Activated naive CD4-positive, alpha-beta T cell treated with anti-CD3 and anti-CD28 coated beads, Interleukin-2, amount 50 U/mL, for 16 hours (primary cell): ENCODE measurements at places on chromosomes 7 and 10.
A peak's percentile ranks its signal among the peaks of the same experiment; 100 is the strongest.

GRCh38 chr7:79984210-79984609 is 150.4 kb upstream of the GNAI1 start:
- no peak for DNase-seq

DNA sequence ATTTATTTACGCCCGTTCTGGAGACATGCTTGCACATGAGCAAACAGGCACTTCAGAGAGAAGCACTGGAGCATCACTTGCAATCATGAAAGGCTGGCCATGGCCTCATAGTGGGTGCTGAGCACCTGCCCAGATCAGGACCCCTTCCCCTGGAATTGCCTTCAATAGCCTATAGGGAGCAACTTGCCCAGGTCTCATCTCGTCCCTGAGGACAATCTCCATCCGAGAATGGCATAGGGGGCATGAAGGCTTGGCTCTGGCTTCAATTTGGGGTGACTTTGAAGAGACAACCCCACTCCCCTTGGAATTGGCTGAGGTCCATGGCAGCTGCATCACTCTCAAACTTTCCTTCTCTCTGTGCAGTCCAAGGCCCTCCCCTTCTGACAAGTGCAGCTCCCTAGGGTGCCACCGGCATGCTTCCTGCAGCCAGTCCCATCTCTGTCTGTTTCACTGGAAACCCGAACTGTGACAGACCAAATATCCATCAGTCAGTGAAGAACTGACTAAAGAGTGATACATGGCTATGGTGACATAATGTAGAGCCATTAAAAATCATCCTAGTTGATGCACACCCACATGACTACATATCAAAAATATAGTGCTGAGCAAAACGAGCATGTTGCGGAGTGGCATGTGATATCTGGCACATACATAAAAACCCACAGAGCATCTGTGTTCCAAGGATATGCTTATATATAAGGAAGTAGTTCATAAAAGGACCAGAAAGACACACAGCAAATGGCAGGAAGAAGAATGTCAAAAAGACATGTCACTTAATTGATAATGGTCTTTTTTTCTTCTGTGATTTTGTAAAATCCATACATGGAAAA is 12.4 kb downstream of the GDF2 start:
- DNase-seq: no peak

DNA sequence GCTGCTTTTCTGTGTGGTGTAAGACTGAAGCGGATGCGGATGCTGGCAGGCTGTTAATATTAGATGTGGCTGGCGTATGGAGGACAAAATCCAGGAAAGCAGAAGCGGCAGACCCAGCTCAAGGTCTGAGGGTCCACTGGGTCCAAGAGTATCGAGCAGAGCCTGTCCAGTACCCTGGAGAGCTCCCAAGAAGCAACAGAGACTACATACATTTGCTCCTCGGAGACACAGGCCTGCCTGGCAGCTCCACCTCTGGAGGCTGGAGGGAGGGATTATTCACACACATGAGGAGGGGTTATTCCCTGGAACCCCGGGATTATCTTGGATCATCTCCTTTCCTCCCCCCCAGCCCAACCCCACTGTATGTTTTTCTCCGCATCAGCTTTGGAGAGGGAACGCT is 31.3 kb upstream of the LOXL4 start:
- DNase-seq: no peak

DNA sequence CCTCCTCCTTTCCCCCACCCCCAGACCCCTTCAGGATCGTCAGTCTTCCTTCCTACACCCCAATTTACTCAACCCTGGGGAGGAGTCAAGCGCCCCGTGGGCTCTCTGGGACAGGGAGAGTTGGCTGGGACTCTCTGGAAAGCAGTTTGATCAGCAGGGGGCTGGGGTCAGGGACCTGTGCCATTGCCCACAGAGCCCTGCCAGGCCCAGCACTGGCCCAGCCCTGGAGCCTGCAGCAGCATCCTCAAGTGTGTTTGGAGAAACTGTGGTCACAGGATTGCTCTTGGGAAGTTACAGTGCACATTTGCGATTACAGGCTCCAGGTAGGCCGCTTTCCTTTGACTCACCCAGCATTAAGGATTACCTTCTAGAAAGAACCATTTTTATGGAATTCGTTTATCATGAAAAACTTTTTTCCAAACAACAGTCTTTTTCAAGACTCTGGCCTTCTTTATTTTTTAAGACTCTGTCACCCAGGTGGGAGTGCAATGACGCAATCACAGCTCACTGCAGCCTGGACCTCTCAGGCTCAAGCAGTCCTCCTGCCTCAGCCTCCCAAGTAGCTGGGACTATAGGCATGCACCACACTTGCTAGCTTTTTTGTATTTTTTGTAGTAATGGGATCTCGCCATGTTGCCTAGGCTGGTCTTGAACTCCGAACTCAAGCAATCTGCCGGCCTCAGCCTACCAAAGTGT is 50.7 kb downstream of the CHST3 start:
- no peak for DNase-seq

DNA sequence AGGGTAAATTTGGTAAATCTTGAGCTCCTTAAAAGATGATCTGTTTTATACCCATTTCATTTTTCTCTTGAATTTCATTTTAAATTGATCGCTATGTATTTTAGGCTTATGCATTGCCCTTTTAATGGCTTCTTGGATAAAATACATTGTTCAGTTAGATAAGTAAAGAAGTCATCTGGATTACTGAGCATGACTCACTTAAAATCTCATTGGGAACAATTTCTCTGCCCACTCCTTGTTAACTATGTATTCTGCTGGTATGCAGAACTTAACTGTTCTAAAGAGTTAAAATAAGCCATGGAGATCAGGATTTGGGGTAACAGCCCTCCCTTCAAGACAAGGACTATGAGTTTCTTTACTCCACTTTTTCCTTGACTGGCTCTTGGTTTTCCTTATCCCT is 134.2 kb downstream of the SND1 start:
- DNase-seq: no peak

DNA sequence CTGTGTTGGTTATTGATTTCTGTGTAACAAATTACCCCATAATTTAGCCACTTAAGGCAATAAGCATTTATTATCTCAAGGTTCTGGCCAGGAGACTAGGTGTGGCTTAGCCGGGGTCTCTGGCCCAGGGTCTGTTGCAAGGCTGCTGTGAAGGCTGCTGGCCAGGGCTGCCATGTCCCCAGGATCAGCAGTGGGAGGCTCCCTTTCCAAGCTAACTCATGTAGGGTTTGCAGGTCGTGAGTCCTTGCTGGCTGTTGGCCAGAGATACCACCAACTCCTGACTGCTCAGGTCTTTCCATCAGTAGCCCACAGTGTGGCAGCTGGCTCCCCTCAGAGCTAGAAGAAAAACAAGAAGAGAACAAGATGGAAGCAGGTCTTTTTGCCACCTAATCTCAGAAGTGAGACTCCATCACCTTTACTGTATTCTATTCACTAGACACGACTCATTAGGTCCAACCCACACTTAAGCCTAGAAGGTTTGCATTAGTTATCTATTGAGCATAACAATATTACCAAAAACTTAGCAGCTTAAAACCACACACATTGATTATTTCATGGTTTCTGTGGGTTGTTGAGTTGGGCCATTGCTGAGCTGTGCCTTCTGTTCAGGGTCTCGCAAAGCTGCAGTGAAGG is 185.6 kb downstream of the PFKFB3 start:
- DNase-seq: no peak

- DNase-seq: peak; percentile 66
Observed at GRCh38 chr7:131106681-131107336, 220.9 kb upstream of the MKLN1 start.

- DNase-seq: no peak
Observed at GRCh38 chr10:52064084-52064845, 249.8 kb upstream of the DKK1 start.

GRCh38 chr10:33612551-33612950 is 278.1 kb upstream of the NRP1 start:
- DNase-seq: no peak

DNA sequence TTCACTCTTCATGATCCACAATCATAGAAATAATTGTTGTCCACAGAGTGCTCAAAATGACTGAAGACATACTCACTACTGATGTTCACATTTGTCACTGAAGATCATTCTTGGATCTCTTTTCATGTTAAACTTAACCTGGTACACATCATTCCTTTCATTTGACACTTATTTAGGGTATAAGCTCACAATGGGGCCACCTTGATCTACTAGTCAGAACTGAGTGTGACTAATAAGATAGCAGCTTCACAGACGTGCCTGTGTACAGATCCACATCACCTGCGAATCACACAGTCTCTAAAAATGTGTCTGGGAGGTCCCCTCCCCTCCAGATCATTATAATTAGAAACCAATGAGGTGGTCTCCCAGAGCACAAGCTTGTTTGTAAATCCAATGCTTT is 21.8 kb downstream of the GAD2 start:
- no peak for DNase-seq

DNA sequence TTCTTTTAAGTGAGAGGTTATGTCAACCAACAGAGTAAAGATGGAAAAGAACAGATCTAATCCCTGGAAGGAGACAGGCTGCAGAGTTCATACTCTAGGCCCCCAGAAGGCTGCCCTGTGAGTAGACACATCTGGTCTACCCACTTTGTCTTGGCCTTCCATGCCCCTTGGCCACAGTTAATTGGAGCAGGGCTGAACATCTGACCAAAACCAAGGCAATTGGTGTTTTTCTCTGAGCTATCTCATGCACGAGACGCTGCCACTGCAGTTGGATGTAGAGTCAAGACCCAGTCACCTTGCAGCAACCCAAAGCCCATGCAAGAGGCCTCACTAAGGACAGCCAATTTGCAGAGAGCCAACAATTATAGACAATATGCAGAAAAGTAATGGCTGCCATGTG is 9.0 kb downstream of the MYOF start:
- DNase-seq: no peak

DNA sequence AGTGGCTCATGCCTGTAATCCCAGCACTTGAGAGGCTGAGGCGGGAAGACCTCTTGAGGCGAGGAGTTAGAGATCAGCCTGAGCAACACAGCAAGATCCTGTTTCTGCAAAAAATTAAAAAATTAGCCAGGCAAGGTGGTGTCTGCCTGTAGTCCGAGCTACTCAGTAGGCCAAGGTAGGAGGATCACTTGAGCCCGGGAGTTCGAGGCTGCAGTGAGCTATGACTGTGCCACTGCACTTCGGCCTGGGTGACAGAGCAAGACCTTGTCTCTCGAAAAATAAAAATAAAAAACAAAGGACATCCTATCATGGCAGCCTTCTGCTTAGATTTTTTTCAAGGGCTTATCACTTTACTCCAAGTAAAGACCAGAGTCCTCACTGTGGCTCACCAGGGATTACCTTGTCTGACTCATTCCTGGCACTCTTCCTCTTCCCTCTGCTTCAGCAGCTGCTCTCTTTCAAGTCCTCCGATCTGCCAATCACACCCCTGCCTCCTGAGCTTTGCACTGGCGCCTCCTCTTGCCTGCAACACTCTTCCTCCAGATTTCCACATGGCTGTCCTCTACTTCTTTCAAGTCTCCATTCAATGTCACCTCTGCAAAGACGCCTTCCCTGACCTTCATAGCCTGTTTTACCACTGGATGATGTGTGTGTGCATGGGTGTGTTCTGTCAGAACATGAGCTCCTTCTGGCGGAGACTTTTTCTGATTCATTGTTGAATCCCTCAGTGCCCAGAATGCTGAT is 7.7 kb downstream of the PRTFDC1 start:
- no peak for DNase-seq

- DNase-seq: no peak
Observed at GRCh38 chr7:94205529-94205928, 189.2 kb upstream of the COL1A2 start.
